ENCODE measurements at places on chromosomes 6 and 20.

DNA sequence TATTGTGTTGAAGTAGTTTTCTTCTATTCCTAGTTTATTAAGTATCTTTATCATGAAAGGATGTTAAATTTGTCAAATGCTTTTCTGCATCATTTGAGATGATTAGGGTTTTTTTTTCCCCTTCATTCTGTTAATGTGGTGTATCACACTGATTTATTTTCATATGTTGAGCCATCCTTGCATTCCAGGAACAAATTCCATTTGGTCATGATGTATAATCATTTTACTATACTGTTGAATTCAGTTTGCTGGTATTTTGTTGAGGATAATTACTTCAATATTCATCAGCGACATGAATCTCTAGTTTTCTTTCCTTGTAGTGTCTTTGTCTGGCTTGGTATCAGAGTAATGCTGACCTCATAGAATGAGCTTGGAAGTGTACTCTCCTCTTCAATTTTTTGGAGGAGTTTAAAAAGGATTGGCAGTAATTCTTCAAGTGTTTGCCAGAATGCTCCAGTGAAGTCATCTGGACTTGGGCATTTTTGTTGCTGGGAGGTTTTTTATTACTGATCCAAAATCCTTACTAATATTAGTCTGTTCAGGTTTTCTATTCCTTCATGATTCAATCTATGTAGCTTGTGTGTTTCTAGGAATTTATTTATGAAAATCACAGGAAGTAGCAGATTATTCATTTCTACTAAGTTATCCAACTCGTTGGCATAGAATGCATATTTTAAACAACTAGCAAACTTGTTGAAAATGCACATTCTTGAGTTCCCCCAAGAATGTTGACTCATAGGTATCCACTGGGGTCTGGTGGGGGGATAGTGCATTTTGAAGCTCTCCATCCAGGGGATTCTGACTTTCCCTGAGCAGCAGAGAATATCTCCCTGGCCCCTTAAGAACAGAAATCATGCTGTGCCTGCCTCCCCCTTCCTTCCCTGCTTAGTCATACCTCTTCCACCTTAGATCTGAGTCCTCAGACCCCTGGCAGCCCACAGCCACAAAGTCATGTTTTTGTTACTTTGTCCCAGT is 187.1 kb downstream of the BMP7 start:
- DNase-seq = no peak

GRCh38 chr6:33604941-33605854 is 15.9 kb upstream of the ITPR3 start:
- no peak for DNase-seq

GRCh38 chr6:37320646-37321045 is 33.1 kb upstream of the RNF8 start:
- DNase-seq = no peak

DNA sequence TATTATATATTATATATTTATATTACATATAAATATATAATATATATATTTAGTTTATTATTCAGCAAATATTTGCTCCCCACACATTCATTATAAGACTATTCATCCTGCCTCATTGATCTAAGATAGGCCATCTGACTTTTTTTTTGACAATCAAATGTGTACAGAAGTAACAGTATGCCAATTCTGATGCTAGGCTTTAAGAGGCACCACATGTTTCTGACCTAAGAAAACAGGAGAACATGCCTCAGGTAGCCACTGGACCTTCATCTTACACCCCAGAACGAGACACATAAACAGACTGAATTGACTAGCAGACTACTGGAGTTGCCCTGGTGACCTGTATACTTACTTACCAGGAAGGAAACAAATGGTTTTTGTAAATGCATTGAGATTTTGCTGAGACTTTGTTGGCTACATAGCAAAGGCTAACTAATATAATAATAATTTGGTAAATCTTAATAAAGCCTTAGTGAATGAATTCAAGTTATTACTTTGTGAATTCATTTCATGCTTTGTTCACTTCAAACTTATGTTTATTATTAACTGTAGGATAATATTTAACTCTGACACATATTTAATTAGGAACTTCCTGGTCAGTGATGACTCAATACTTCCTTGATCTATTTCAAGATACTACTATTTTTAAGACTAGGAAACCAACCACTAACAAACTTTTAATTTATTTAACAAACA is 13.4 kb upstream of the MYO6 start:
- DNase-seq = no peak

DNA sequence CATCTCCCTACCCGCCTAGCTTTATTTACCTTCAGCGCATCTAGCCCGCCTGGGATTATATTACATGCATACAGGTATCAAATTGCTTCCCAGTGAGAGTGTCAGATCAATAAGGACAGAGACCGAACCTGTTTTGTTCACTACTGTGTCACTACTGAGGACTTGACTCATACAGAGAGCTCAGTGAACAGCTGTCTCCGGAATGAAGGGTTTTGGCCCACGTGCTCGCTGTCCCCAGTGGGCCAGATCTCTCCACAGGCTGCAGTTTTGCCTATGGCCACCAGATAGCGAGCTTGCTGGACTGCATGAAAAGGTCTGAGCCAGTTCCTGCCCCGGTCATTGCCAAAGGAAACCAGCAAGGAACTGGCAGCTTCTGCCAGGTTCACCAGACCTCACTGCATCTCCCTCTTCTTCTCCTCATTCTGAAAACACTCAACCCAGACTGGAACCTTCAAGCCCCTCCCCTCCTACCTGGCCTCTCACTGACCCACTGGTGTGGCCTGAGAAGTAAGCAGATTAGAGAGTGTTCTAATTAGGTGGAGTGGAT is 150.8 kb downstream of the ZMYND8 start:
- DNase-seq = peak; percentile 85

DNA sequence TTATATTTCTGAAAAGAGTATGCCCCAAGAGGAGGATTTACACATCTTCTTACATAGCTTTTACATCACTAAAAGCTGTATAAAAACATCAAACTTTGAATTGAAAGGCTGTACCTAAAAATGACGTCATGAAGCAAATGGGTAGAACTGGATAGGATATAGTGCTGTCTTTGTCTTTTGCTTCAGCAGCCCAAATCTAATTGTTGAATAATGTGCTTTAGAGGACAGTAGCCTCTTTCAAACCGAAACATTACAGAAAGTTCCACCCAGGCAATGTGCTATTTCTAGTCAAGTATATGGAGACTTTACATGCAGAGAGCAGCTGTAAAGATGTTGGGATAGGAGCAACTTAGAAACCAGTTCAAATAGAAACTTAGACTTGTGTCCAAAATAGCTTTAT is 51.9 kb downstream of the ADGRG6 start:
- DNase-seq = no peak

- DNase-seq = no peak
Observed at GRCh38 chr6:162627362-162627761, 100.2 kb downstream of the PRKN start.

GRCh38 chr6:3603340-3604130 is 146.7 kb upstream of the SLC22A23 start:
- DNase-seq = no peak

DNA sequence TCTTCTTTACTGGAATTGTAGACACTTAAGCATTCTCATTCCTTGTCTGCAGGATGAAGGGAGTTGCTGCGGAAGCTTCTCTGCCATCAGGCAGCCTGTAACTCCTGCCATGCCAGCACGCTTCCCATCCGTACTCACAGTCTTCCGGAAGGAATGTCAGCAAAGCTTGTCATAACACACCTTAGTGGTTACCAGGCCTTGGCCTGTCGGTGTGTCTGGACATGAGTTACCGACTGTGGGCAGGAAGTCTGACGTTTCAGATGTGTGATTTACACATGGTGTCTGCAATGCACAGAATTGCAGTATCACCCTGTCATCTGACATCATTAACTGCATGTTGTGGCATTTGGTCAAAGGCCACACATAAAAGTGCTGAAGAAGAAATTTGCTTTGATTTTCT is 102.2 kb downstream of the SLC24A3 start:
- no peak for DNase-seq

GRCh38 chr20:38246357-38247165 is 14.0 kb downstream of the KIAA1755 start:
- peak; percentile 37 for DNase-seq
